ENCODE measurements at places on chromosomes 7 and 10.

DNA sequence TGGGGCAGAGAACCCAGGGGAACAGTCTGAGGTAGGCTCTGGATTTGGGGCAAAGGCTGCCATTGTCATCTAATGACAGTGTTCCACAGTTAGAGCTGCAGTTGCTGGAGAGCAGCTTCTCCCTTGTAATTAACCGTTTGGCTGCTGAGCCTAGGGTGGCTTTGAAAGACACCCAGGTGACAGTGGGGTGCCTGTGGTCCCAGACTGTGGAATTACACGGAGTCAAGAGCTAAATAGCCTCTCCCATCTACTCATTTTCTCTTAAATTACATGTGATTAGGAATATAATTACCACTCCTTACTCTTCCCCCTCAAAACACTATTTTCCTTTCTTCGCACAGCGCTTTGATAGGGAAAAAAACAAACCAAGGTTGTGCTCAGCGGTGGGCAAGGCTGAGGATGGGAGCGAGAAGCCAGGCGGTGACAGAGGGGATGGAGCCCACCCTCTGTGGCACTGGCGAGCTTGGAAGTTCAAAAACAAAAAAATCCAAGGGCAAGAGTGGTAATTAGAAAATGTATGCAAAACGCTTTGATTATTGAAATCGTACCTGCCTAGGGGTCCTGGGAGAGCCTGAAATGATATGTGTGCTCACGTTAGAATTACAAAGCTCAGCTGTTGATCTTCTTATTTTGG, 44.1 kb downstream of the BAMBI start:
- DNase-seq: no peak

DNA sequence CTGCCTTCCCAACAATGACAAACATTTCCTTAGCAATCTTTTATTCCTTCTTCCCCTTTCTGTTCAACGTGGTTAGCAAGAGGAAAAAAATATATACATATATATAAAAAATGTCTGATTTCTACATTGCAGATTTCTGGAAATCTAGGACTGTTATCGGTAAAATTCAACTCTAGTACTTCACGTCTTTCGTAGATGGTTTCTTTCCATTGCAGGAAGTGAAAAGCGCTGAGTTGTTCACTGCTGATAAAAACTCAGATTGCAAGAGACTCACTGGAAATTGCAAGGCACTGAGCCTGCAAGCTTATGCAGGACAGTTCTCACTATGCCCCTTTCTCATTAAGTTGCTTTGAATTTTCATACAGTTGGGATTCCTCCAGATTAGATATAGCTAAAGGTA, 23.9 kb downstream of the KIN start:
- no peak for DNase-seq

- no peak for DNase-seq
Measured at GRCh38 chr10:85791818-85792532, 574.6 kb downstream of the GRID1 start.

DNA sequence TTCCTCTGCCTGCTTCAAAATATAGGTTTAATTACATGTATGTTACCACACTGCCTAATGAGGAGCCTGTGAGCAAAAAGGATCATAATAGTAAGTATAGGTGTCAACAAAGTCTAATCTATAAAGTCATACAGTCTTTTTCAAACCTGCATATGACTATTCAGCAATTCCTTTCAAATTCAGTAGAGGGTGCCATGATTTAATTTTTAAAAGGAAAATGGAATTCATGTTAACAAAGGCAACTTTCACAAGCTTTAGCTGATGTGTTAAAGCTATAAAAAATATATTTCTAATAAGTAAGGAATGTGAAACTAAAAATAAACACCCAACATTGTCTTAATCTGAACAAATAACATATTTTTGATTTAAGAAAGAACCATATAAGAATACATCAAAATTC, 52.1 kb downstream of the MPP7 start:
- no peak for DNase-seq

GRCh38 chr10:107971411-107971810, 806.9 kb upstream of the SORCS1 start:
- no peak for DNase-seq

DNA sequence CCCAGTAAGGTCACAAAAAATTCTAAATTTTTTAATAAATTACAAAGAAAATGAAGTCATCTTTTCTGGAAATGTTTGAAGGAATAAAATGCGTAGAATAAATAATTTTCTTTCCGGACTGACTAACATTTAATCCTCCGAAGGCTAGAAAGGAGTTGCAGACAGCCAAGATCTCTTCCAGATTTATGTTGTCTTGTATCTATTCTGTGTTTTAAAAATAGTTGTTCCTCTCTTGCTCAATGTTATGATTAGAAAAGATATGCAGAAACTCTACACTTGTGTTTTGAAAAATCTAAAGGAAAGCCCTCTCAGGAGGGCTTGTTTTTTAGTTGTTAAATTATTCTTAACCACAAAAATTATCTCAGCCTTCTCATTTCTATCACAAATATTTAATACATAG, 70.7 kb downstream of the MACC1 start:
- DNase-seq: no peak

DNA sequence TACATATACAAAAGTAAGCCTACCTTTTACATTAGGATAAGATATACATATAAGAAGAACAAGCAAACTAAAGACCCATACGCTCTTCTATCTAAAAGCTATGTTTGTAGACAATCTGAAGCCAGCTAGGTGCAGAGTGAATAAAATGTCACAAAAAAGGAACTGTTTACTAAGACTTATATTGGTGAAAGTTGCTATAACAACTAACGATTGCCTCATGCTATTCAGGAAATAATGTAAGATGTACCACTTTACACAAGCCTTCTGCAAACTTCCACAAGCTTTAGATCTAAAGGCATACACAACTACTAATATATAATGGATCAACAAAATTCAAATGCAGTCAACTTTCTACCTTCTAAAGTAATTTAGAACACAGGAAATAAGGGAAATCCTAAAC, 175.1 kb downstream of the SRPK2 start:
- DNase-seq: no peak

GRCh38 chr7:128959296-128959695, 21.6 kb downstream of the IRF5 start:
- peak; percentile 38 for DNase-seq

- DNase-seq: no peak
Measured at GRCh38 chr10:60114765-60115586, 208.6 kb upstream of the CCDC6 start.

DNA sequence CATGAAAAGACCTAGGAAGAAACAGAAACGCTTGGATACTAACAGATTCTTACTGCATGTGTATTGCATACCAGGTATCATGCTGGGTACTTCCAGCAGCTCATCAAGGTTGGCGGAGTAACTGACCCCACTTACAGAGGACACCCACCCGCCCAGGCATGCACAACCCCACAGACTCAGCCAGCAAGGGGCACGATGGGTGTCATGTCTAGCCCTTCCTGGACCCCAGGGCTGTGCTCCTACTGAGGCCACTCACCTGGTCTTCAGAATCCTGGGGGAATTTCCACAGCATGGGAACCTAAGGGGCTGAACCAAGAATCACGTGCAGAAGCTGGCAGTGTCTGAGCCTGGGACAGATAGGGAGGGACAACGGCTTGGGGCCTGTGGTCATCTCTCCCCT, 134.1 kb upstream of the ZNF32 start:
- no peak for DNase-seq

DNA sequence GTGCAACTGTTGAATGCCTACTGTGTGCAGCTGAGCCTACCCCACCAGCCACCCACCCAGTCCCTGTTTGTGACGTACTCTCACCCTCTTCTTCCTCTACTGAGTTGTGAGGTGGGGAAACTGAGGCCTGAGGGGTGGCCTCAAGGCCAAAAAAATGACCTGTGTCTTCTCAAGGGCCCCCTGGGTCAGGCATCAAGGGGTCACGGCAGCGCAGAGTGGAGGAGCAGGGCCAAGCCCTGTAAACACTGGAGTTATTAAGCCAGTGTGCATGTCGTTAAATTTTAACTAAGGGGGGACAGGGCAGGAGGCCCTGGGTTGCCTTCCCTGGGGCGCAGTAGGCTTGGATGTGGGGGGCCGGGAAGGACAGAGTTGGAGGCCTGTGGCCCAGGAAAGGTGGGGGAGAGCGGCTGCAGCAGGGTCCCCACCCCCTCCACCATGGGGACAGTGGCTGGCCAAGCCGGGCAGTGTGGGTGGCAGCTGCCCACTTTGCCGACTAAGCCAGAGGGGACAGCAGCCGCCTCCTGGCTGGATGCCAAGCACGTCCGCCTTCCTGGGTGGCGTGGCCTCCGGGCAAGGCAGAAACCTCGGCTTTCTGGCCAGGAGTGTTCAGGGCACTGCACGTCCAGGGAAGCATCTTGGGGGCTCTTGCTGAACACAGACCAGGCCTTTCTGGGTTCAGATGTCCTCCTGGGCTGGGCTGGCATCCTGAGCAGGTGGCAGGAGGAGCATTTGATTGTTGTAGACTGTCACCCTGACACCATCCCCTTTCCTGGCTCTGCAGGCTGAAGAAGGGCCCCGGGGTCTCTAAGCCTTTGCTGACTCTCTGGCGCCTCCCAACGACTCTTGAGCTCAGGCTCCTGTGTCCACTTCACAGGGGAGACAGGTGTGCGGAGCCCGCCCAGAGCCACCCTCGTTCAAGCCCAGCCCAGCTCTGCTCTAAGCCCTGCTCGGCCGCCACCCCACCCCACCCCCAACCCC, 1.9 kb downstream of the SLC29A4 start:
- peak; percentile 32 for DNase-seq

- no peak for DNase-seq
Measured at GRCh38 chr7:70668606-70669358, 463.2 kb upstream of the GALNT17 start.

GRCh38 chr7:151308791-151309190, 32.8 kb upstream of the NUB1 start:
- DNase-seq: no peak

DNA sequence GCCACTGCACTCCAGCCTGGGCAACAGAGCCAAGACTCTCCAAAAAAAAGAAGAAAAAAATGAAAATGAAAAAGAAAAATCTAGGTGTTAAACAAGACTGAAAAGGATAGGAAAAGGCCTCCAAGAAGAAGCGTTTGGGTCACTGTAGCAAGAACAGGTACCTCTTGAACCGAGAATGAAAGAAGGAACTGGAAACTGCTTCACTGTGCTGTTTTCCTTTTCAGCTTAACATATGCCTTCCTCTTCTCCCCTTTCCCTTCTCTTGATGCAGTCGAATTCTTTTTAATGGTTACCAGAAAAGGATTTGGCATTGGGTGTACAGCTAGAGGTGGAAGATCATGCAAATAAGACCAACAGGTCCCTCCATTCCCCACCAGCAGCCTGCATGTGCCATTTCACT, 28.1 kb downstream of the LRRC4 start:
- DNase-seq: no peak

GRCh38 chr7:1240517-1241257, 8.0 kb downstream of the UNCX start:
- DNase-seq: no peak

DNA sequence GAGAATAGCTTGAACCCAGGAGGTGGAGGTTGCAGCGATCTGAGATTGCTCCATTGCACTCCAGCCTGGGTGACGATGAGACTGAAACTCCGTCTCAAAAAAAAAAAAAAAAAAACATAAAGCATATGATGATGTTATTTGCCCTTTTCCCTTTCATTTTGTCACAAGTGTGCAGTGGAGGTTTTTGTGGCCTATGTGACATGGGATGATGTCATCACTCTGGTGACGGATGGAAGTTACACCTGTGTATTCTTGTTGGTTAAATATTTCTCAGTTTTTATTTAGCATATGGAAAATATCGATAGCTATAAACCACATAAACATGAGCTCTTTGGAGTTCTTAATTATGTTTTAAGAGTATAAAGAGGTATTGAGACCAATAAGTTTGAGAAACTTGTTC, 71.8 kb upstream of the EMX2 start:
- DNase-seq: no peak

- no peak for DNase-seq
Measured at GRCh38 chr10:110002801-110003523, 4.8 kb upstream of the ADD3 start.

DNA sequence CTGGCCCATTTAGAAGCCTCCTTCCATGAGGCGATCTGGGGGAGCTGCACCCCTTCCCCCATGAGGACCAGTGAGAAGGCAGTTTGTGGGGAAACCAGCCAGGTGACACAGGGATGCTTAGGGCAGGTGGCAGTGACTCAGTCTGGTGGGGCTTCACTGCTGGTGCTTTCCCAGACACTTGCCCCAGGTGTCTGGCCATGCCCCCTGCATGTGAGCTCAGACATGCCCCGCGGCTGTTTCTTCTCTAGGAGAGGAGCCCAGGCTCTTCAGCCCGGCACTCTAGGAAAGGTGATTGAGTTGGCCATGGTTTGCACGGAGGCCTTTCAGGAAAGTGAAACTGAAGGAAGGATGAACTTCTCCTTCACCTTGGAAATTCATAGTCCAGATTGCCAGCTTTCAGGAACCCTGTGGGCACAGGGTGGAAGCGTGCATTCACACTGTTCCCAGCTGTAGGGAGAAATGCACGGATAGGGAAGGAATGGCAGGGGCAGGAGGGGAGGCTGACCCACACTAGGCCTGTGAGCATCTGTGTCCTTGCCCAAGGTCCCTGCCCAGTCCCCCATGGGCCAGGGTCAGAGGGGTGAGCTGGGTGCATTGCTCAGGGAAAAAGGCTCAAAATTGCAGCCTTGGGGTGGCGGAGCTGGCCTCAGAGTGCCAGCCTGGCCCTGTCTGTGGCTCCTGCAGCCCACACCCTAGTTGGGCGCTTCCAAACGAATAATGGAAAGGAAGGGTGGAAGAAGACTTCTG, 359.1 kb downstream of the GLRX3 start:
- DNase-seq: no peak

- no peak for DNase-seq
Measured at GRCh38 chr7:37371755-37372154, 76.9 kb downstream of the ELMO1 start.

- no peak for DNase-seq
Measured at GRCh38 chr10:112957640-112958092, 7.6 kb downstream of the TCF7L2 start.

DNA sequence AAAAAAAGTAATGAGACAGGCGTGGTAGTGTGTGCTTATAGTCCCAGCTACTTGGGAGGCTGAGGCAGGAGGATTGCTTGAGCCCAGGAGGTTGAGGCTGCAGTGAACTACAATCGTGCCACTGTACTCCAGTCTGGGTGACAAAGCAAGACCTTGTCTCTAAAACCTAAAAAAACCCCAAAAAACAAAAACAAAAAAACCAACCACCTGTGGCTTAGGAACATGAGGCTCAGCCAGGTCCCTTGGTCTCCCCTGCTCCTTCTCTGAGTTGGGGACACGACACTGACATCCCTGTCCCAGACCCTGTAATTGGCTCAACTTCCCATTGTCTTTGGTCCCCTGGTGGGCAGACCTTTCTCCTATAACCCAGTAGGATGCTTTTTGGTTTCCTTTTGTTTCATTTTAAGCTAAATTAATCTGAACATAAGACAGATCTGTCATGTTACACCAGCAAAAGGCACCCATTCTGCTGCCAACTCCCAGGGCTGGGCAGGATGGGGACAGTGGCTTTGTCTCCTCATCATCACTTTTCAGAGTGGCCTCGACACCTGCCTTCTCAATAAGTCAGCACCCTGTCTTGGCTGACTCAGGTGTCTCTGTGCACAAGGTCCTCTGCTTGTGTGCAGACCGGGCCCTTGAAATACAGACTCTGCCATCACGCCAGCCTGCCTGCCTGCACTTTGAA, 74.4 kb downstream of the MYL10 start:
- no peak for DNase-seq

- no peak for DNase-seq
Measured at GRCh38 chr10:19043431-19043830, 5.2 kb upstream of the MALRD1 start.
